ENCODE measurements at places on chromosomes 12 and 14.
A peak's percentile ranks its signal among the peaks of the same experiment; 100 is the strongest.

DNA sequence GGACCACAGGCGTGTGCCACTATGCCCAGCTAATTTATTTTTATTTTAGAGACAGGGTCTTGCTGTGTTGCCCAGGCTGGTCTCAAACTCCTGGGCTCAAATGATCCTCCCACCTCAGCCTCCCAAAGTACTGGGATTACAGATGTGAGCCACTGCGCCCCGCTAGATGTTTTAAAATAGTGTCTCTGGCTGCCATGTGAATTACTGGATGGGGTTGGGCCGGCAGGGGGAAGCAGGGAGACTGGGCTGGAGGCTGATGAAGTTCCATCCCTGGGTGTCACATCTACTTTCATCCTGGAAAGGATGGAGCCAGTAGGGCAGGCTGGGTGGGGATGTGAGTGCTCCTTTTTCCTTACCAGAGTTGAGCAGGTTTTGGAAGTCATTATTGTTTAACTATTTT lies 46.1 kb downstream of the DNAH10 start:
- DNase-seq = no peak

- DNase-seq = no peak
These were observed 13.7 kb downstream of the SPX start for GRCh38 chr12:21539797-21540196.

DNA sequence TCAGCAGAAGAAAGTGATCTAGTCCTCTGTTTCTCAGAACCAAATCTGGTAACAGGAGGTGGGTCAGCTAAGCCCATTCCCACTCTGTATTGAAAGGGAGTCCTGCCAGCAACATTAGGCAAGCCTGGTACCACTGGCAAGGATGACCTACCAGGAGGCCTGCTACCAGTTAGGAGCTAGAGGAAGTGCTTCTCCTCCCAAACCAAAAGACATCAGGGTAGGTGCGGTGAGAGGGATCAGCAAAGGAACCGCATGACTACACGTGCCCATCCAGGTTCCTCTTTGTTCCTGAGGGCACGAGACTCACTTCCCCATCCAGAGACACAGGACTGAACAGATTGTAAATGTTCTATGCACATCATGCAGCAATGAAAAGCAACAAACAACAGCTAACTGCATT lies 2.8 kb downstream of the KLRC4 start:
- no peak for DNase-seq

DNA sequence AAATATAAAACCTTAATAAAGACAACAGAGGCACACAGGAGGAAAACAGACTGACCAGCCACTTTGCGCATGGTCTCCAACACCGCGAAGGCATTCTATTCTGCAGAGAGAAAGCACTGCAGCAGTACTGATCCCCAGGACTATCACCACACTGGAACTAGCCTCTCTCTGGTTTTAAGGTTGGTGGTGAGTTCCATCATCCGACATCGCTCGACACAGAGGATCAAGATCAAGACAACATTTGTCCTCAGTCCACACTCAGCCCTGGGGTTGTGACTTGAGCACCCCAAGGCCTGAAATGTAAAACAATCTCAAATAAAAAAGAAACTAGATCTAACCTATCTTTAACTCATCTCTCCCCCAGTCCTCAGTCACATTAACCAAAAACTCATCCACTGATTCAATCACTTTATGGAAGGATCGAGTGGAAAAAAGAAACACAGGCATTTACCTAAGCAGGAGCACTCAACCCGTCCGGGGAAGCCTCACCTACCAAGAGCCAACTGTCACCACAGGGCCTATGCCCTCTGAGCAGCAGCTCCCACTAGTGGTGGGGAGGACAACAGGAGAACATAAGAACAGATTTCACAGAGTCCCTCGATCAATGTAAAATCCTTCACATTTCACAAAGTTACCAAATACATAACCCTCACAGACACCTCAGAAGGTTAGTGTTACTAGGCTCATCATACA lies 17.7 kb downstream of the STXBP6 start:
- no peak for DNase-seq

GRCh38 chr14:76894308-76894707 lies 68.1 kb downstream of the LRRC74A start:
- DNase-seq = no peak

- DNase-seq = peak; percentile 56
These were observed 52.9 kb downstream of the PEBP1 start for GRCh38 chr12:118188690-118189371.

DNA sequence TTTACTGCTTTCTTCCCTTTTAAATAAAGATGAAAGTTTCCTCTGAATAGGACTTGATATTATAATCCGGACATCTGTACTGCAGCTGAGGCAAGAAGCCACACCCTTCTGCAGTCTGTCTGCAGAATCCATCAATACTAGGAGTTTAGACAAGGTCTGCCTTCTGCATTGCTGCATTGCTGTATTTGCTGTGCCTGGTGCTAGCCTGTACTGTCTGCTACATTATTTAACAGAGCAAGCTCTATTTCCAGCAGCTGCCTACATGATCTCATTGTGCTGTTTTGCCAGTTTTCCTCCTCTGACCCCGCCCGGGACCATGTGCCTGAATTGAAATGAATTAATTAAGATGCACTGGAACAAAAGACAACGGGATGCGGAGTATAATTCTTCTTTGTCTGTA lies 1.7 kb downstream of the TUBA1A start:
- DNase-seq = peak; percentile 77

DNA sequence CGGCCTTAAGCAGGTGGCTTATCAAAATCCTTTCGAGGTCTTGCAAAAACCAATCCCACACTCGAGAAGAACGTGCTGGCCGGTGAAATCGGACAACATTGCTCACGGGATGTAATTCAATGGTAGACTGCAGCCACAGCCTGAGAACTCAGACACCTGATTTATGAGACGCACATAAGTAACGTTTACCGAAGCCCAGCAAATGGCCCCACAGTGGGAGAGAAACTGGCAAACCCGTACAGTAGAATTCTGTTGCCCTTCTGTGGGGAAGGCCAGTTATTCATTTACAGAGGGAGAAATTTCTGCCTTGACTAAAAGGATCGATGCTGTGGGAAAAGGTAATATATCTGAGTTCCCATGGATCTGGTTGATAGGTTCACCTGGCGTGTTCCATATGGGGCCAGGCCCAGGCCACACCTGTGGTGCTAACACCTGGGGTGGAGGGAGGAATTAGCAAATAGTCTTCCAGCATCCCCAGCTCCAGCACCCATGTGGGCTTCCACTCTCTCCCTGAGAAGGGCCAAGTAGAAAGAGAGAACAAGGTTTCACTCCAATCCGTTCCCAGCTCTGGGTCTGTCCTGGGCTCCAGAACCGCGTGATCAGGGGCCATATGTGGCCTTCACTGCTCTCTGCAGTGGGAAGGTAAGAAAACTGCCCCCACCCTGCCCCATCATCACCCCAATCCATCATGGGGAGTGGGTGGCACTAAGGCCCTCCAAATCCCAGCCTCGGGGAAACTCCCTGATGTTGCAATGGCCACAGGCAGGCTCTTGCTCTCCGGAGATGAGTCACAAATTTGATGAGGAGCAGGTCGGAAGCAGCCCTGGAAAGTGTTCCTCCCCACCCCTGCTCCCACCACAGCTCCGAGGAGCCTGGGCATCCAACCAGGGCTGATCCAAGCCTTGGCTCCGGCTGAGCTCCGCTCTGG lies 12.7 kb downstream of the BDKRB1 start:
- DNase-seq = no peak

GRCh38 chr12:94726236-94726835 lies 76.0 kb upstream of the TMCC3 start:
- DNase-seq = no peak

GRCh38 chr12:113980054-113980453 lies 13.9 kb upstream of the RBM19 start:
- DNase-seq = no peak

DNA sequence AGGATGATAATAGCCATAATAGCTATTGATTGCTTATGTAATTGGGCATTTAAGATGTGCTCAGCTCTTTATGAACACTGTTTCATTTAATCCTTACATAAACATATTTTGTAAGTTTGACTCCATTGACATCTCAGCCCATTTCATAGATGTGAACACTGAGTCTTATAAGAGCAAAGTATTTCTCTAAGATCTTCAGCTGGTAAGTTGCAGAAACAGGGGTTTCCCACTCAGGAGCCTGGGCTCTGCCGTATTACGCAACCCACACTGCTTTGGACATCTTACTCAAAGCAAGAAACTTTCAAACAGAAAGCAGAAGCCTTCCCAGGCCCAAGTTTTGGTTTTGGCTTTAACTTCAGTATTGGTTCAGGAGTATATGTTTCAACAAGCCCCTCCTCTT lies 705.1 kb downstream of the MED13L start:
- DNase-seq = no peak

- DNase-seq = no peak
These were observed 291.4 kb upstream of the OR4E1 start for GRCh38 chr14:21965042-21965441.

DNA sequence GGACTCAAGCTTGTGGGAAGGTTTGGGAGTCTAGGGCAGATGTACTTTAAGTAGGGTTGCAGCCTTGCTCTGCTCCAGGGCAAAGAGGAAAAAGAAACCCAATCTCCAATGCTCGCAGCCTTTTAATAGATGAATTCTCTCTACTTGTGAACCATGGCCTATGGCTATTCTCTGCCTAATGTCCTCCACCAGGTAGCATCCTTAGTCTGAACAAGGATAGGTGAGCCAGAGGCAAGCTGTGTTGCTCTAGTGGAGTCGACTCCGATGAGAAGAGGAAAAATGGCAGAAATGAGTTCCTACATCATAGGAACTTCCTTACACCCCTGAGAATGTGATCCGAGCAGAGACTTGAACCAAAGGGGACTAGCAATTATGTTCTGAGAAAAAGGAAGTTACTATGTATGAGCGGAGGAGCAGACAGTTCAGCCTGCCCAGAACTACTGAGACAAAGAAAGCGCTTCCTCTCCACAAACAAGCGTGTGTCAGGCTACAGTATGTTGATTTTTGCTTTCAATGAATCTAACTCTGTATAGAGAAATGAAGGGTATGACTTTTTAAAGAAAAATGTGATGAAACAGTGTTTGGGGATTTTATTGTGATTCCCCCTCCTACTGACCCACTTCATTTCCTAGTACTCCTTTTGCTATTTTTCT lies 153.6 kb upstream of the ARID2 start:
- DNase-seq = no peak

- DNase-seq = no peak
These were observed 303.8 kb downstream of the TMEM121 start for GRCh38 chr14:105830171-105830570.

GRCh38 chr12:77697126-77697525 lies 133.6 kb upstream of the NAV3 start:
- no peak for DNase-seq

- peak; percentile 42 for DNase-seq
These were observed 113.7 kb upstream of the RTL1 start for GRCh38 chr14:101017209-101017608.

DNA sequence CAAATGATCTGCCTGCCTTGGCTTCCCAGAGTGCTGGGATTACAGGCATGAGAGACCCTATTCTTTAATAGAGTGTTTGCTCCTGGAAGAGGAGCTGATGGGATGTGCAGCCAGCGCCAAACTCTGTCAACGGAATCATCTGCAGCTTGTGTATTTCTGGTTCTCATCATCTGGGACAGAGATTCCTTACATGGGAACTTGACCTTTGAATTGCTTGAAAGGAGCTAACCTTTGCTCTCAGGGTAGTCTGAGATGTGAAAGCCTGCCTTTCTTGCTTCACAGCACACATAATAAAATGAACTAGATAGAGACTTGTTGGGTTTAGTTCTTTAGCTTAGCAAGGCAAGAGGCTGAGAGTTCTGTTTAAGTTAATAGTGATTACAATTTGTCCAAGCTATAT lies 120.0 kb downstream of the OTOGL start:
- no peak for DNase-seq

DNA sequence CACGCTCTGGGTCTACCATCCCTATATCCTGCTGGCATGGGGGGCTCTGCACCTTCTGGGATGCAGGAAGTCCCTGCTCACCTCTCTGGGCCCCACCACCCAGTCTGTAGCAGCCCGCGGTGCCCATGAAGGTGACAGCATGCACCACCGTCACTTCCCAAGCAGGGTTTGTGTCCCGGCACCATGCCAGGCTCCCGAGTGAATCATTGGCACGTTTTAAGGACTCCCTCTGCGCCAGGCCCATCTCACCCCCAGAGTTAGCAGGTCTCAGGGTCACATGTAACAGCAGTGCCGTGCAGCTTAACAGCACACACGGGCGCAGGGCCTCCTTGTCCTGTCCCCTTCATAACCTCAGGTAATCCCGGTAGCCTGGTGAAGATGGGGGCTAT lies 19.9 kb downstream of the SETD1B start:
- no peak for DNase-seq

GRCh38 chr14:22505697-22506377 lies 83.2 kb downstream of the DAD1 start:
- no peak for DNase-seq

DNA sequence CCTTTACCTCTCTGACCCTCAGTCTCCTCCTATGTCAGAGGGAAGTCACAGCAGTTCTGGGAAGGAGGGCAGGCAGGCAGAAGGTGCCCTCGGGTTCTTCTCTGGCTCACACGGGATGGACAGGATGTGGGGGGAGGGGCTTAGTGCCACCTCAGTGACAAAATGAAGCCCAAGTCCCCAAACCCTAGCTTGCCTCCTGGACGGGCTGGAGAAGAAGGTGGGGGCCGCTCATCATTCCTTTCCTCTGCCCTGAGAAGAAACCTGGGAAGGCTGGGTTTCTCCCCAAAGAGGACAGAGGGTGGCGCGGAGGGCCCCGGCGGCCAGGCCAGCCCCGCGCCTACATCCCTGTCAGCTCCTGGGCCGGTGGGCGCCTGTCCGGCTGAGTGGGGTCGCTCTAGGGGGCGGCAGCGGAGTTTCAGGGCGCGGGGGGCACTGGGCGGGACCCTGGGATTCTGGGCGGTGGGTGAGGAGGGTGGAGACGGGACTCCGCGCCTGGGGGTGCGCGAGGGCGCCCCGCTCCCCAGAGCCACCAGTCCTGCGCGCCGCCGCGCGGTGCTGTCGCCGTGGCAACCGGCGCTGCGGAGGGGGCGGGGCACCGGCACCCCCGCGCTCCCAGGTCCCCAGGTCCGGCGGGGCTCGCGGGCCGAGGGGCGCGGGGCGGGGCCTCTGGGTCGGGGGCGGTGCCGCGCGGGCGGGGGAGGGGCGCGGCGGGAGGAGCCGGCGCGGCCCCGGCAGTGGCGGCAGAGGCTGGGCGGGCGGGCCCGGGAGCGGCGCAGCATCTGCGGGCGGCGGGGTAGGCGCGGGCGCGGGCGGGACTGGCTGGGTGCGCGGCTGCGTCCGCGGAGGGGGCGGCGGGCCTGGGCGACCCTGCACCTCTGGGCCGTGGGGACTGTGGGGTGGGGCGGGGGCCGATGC lies at the start of gene TMEM121:
TMEM121 (plus strand) TSS at position 723 of the 915 bp plus-strand sequence. CDS start 2,252 bp downstream, outside the sequence.
- DNase-seq = peak; percentile 61

DNA sequence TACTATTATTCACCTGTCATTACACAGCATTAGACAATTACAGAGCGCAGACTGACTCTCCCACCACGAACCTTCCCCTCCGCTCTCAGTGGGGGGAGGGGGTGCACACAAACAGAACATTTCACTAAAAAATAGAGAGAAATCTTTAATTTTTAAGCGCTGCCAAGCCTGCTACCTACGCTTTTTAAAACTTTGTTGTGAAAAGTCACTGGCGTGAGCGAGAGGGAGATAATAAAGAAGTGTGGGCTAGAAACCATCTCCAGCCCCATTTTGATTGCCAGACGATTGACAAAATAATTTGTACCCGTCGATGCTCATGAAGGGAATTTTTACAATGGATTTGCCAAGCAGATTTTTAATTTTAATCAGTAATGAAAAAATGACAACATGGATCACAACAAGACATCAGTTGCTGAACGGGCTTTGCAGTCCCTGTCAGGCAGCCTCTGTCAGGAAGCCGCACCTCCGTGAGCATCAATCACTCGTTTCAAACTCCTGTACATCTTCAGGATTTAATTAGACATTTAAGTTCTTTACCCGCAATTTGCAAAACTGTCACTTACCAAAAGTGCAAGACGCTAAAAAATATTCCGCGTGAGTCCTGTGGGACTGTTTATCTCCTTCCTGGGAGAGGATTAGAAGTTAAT lies 209.1 kb downstream of the BCL11B start:
- peak; percentile 3 for DNase-seq
